SJSA1 (cell line): ENCODE measurements at places on chromosomes 13 and 19. TPM values are rescaled to one million over a fixed set of nuclear protein-coding genes. Genes with fewer than 3 reads are reported as not detected.

DNA sequence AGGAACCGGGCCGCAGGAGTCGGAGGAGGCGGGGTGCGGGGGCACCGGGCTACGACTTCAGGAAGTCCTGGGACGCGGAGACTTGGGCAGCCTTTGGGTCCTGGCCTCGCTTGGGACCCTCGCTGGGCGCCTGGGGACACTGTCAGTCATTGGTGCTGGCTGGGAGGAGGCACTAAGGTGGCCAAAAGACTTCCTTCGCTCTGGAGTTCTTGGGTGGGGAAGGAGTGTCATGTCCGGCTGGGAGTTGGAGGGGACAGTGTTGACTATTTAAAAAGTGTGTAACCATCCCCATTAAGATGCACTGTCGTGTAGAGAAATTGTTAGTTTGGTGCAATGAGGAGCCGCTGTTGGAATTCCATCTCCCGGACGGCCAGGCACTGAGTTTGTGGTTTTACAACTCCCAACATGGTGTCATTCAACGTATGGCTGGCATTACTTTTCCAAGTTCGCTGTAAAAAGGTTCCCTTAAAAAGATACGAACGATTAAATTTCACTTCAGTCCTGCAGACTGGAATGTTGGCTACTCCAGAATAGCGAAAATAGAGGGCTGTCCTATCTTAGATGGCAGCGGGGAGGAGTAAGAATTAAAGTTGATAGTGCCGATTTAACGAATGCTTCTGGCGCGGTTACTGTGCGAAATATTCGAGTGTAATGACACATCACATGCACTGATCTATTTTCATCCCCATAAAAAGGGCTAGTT, 776 bp downstream of the DNAJC3 start:
- H3K36me3 ChIP-seq: peaks cover 4% of the 10 kb centered on the region; the same call in 1 of the 2 replicates
- peak overlapping the region; percentile 80 for H3K4me3 ChIP-seq
- DNase-seq: no peak
- peaks cover 3% of the 10 kb centered on the region; the same call in 1 of the 2 replicates for H3K4me1 ChIP-seq

DNA sequence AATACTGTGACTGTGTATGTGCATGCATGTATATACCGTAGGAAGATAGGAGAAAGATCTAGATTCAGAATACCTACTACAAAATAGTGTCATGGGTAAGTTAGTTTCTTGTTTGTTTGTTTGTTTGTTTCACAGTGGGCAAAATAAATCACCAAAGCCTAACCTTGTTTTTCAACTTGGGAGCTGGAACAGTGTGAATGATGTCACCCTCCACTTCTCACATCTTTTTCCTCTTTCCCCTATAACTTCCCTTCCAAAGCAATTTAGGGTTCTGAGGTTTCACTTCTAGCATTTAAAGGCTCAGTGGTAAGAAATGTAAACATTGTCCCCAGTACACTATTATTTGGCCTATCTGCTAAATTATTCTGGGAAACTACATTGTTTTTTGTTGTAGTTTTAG, 5.4 kb downstream of the KCTD4 start:
- H3K27me3 ChIP-seq: no peaks in the 10 kb centered on the region
- H3K4me3 ChIP-seq: no peak overlapping the region
- no peaks in the 10 kb centered on the region for H3K36me3 ChIP-seq
- peak overlapping the region; percentile 13; the same call in 1 of the 2 replicates for H3K27ac ChIP-seq
- peaks cover 17% of the 10 kb centered on the region for H3K4me1 ChIP-seq
- DNase-seq: no peak

CGB5 gene
- not detected in 2 replicates for total RNA-seq

DHDH gene
- total RNA-seq: 0.16 and 1.7 TPM in 2 replicates

- no peaks in the 10 kb centered on the region for H3K36me3 ChIP-seq
- no peak for DNase-seq
- H3K4me3 ChIP-seq: no peak overlapping the region
- no peaks in the 10 kb centered on the region for H3K27me3 ChIP-seq
- no peak overlapping the region for H3K27ac ChIP-seq
- no peaks in the 10 kb centered on the region for H3K4me1 ChIP-seq
Observed at GRCh38 chr13:77544355-77544754, 8.8 kb downstream of the SCEL start.

- no peak overlapping the region for H3K4me3 ChIP-seq
- H3K27ac ChIP-seq: no peak overlapping the region
- no peak for DNase-seq
- no peaks in the 10 kb centered on the region for H3K4me1 ChIP-seq
Observed at GRCh38 chr19:5452594-5453565, 2.3 kb upstream of the ZNRF4 start.

DNA sequence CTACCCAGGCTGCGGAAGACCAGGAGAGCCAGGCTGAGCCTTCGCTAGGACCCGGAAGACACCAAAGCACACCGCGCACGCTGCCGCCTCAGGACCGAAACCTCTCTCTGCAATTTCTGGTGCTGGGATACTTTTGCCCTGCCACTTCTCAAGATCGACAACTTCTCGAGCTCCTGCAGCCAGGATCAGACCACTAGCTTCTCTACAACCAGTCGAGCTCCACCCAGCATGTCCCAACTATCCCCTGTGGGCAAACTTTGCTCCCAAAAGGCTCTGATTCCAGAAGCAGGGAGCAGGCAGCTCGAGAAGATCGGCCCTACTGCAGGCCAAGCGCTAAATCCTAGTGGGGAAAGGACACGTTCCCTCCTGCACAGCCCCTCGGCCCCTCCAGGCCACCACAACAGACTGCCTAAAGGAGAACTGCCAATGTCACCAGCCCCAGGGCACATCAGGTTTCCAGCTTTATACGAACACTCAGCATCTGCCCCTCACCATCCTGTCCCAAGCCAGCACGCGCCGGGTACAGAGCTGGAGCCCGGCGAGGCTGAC, 979 bp downstream of the AKAP8 start:
- DNase-seq: no peak
- peak overlapping the region; percentile 97 for H3K4me3 ChIP-seq
- H3K36me3 ChIP-seq: peaks cover 61% of the 10 kb centered on the region
- H3K27ac ChIP-seq: peak overlapping the region; percentile 93
- H3K4me1 ChIP-seq: peaks cover 26% of the 10 kb centered on the region
